Tibial artery (tissue), 4 donors: ENCODE measurements at places on chromosomes 6 and 20.

GRCh38 chr6:26071135-26071534, 16.1 kb upstream of the HFE start:
- no peak for DNase-seq

DNA sequence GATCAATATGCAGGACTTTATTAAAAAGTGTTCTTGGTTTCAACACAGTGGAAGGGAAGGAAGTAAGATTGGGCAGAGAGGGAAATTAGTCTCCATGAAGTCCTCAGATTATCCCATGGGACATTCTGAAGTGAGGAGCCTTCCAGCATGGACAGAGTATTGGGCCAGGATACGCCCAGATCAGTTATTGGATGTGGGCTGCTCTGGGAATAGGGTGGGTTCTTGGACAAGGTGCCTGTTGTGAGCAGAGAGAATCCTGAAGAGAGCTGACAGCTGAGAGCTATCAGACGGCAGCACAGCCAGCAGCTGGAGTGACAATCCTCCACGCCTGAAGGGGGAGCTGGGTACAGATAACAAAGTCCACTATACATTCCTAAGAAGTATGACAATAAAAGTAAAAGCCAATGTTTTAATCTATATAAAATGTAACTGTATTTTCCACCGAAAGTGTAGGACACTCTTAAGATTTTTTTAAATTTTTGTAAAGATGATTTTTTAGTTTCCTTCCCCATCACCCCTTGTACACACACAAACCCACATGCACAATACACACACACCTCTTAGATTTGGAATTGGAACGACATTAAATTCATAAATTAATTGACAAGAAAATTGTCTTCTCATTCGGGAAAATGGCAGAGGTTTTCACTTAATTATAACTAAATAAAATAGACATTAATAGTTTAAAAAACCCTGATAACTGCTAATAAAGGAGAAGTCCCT, 107.8 kb downstream of the FBXO5 start:
- DNase-seq: no peak

DNA sequence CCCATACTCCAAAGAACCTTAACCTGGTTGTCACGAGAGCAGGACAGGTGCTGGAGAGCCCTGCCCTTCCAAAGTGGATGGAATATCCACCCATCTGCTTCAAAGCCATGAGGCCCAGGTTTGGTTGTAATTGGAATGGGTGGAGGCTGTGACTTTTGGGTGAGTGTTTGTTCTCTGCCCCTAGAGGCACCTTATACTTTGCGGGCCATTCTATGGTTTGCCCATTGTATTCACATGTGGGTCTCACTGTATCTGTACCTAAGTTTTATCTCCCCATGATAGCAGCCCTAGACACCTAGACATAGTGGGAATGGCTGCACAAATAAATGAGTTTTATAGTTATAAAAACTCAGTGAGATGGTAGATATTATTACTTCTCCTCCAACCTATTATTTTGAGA, 67.1 kb upstream of the NAA20 start:
- no peak for DNase-seq

DNA sequence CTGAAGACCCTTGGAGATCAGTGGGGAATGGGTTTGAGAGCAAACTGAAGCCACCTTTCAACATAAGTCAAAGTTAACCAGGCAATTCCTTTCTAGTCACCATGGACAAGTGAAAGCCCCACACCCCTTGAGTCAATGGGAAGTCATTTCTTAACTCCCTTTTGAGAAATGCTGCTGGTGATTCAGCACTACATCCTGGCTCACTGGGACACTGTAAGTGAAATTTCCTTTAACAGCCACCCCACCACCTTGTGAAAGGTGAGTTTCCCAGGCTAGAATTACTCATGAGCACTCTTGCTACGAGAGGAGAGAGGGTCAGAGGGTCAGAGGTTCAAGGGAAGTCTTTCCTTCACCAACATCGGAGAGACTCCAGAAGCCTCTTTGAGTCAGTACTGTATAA, 93.3 kb upstream of the MARCKS start:
- no peak for DNase-seq

- DNase-seq: no peak
These were observed 4.5 kb upstream of the SPDEF start for GRCh38 chr6:34560366-34561226.

- no peak for DNase-seq
These were observed 31.0 kb downstream of the ADNP start for GRCh38 chr20:50900261-50900660.

DNA sequence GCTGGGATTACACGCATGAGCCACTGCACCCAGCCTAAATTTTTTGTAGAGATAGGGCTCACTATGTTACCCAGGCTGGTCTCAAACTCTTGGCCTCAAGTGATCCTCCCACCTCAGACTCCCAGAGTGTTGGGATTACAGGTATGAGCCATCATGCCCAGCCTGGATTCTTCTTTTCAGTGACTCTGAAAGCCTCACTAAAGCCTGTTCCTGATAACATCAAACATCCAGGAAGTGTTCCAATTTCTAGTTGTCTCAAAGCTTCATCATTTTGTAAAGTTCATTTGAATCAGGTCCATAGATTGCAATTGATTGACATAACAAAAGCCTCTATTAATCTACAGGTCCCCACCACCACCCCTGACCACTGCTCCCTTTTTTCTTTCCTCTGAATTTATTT, 29.2 kb upstream of the CHMP4B start:
- no peak for DNase-seq

GRCh38 chr6:14276667-14277404, 159.3 kb downstream of the CD83 start:
- DNase-seq: no peak

DNA sequence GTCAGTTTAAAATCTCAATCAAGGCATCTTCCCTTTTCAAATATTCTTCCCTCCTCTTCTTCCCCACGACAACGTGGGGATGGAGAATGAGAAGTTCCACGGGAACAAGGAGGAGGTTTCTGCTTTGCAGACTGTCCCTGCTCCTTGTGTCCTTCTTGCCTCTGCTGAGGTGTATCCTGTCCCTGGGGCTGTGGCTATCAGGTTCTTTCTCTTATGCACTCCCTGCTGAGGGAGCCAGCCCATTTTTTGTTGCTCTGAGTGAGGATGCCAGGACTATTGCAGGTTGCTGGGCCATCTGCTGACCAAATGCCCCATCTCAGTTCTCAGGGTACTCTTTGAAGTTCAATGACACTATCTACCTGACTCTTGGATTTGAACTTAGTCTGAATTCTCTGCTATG, 533.6 kb downstream of the RNF144B start:
- DNase-seq: no peak
